ENCODE measurements at places on chromosomes 6 and 20.

- no peak for DNase-seq
These were observed 4.6 kb upstream of the OSBPL2 start for GRCh38 chr20:62233684-62234083.

- no peak for DNase-seq
These were observed 48.0 kb upstream of the PNRC1 start for GRCh38 chr6:89032599-89032998.

- no peak for DNase-seq
These were observed 144.0 kb downstream of the SIM1 start for GRCh38 chr6:100320686-100321085.

- no peak for DNase-seq
These were observed 77.1 kb downstream of the CBFA2T2 start for GRCh38 chr20:33566781-33567603.

DNA sequence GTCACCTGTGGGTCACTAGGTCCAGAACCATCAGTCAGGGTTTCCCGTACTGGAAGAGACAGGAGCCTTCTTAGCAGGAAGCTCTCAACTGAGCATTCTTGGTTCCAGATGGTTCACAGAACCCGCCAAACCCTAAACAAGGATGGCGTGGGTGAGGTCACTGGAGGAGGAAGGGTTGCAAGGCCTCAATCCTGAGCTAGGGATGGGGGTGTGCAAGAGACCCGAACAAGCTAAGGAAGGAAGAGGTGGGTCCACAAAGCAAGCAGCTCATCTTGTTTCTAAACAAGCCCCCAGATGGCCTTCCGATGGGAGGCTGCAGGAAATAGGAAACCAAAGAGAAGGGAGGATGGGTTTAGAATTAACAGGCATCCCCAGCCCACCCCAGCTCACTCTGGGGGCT, 92.7 kb downstream of the PREX1 start:
- DNase-seq: no peak

GRCh38 chr6:82741996-82742385, 323.6 kb downstream of the UBE3D start:
- DNase-seq: no peak

DNA sequence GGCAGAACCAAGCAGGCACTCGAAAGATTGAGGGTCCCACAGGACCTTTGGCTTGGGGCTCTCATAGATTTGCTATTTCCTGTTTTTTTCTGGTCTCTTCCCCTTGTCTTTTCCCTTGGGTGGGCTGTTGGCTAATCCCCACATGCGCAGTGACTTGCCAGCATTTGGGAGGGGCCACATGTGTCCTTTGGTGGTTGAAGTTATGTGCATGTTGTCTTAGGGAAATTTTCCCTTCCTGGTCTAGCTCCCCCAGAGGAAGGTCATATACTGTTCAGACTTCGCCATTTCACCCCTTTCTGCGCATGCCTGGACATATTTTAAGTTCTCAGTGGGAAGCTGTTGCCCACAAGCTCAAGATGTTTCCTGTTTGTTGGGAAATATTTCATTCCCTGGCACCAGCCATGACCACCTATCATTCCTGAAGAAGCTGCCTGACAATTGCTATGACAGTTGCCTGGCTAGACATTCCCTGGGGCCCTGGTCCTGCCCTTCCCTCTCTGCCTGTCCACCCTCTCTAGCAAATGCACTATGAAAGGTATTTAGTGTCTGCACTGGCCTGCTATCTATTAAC, 156.2 kb upstream of the THBS2 start:
- no peak for DNase-seq

DNA sequence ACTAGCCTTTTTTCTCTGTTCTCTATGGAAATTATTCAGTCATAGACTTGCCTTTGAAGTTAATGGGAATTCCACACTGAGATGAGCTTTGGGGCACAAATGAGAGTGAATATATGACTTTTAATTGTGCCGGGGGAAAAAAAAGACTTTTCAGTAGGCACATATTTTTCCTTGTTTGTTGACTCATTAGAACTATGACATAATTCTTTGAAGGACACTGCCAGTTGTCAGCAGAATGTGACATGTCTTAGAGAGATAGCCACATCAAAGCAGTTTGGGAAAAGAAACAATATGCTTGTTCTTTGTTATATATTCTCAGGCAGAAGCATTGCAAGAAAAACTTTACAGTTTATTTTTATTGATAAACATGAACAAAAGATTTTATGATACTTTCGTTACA, 138.3 kb downstream of the COL9A1 start:
- no peak for DNase-seq

DNA sequence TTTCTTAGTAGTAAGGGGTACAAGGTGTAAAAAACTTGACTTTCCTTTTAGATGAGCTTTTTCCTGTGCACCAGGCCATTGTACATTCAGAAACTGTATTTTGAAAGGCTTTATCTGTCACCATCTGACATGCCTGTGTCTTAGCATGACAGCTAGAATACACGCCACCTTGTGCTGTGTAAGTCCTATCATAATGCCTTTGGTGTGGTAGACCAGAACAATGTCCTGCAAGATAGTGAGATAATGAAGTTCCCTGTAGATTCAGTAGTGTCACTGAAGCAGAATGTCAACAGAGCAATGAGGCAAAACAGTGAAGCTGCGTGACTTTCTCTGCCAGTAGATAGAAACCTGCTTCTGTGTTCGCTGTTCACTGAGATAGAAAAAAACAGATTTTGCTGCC, 105.8 kb downstream of the JAG1 start:
- DNase-seq: no peak

GRCh38 chr6:33414592-33415271, 3.2 kb downstream of the CUTA start:
- DNase-seq: no peak

GRCh38 chr6:14450133-14450504, 332.5 kb downstream of the CD83 start:
- DNase-seq: no peak

DNA sequence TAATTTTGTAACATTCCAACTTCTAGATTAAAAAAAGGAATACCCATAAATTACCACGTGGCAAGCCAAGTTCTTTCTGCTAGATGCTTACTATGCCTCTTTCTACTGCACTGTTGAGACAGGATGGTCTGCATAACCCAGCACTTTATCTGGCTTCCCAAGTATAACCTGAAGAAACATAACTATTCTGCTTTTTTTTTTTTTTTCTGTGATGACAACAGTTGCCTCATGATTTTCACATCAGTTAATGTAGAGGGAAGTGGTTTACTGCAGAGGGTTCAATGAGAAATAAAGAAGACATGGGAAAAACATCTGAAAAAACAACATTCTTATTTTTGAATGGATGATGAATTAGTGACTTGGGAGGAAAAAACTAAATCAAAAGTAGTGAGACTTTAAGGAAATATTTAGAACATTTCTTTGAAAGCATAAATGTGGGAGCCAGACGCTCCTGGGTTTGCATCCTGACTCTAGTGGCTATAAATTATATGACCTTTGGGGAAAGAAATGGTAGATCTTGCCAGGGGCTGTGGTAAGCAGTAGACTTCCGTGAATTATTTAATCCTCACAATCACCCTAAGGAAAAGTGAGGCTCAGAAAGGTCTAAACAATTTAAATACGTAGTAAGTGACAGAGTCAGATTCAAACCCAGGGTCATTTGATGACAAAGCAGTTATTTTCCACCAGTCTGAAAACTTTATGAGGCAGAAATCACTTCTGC, 230.7 kb downstream of the PHACTR1 start:
- no peak for DNase-seq

- DNase-seq: no peak
These were observed 534.1 kb upstream of the JAG1 start for GRCh38 chr20:11207749-11208502.

DNA sequence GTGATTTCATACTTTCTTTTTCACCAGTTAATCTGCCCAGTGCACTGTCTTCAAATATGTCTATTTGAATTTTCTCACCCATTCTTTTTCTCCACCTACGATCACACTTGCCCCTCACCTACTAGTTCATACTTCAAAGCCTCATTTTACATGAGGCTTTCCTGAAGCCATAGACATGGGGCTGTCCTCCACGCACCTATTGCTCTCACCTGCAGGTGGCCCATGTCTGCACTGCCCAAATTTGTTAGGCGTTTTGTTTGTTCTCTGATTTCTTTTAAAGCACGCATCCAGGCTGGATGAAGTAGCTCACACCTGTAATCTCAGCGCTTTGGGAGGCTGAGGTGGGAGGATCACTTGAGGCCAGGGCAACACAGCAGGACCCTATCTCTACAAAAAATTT, 106.8 kb upstream of the RIPOR2 start:
- DNase-seq: no peak

DNA sequence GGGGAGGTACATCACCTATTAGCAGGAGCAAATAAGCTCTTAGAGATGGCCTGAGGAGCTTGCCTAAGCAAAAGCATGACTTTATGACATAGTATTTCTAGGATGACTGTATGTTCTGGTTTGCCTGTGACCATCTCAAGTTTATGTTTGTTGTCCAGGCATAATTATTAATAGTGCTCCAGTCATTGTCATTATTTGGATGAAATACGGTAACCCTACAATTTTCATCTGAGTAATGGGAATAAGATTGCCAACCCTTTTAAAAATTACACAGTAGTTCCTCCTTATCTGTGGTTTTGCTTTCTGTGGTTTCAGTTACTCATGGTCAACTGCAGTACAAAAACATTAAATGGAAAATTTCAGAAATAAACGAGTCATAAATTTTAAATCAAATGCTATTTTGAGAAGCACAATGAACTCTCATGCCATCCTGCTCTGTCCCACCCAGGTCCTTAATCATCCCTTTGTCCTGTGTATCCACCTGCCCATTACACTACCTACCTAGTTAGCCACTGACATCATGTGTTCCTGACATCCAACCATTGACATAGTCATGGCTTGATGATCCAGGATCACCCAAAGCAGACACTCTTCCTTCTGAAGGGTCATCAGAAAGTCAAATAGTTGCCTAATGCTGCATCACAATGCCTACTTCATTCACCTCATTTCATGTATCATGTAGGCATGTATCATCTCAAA, 27.0 kb upstream of the TFB1M start:
- DNase-seq: no peak

- DNase-seq: no peak
These were observed 8.6 kb downstream of the COL9A3 start for GRCh38 chr20:62825333-62825985.

DNA sequence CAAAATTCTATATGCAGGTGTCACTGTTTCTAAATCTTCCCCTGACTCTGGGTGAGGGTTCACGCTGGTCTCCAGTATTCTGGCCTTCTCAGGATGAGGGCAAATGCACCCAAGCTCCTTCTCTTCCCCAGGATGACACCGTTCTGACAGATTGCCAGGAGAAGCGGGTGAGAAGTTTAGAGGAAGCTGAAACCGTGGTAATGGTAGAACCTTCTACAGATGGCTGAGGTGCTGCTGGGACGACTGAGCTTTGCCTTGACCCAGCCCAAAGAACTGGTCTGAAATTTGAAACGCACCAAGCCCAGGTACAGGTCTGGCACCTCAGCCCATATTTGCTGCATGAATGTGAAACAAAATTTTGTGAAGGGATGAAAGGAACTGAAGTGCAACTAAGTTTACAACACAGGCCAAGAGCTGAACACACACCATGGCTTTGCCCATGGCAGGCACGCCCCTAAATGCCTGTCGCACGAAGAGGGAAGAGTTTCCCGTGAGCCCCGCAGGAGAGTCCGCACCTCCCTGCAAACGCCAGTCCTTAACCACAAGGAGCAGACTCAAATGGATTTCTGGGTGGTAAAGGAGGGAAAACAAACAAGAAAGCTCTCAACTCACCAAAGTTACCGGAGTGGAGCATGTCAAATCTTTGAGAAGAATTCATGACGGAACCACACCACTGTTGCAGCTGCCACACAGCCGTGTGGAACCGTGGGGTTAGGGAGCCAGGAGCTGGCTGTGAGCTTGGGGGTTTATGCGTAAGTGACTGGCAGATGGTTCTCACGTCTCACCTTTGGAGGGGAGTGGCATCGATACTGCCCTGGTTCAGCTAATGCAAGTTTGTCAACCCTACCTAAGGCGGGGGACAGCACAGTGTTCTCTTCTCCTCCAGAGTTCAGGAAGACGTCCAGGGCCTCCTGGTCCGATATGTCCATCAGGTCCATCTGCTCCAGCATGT, 138.9 kb downstream of the DTNBP1 start:
- no peak for DNase-seq

DNA sequence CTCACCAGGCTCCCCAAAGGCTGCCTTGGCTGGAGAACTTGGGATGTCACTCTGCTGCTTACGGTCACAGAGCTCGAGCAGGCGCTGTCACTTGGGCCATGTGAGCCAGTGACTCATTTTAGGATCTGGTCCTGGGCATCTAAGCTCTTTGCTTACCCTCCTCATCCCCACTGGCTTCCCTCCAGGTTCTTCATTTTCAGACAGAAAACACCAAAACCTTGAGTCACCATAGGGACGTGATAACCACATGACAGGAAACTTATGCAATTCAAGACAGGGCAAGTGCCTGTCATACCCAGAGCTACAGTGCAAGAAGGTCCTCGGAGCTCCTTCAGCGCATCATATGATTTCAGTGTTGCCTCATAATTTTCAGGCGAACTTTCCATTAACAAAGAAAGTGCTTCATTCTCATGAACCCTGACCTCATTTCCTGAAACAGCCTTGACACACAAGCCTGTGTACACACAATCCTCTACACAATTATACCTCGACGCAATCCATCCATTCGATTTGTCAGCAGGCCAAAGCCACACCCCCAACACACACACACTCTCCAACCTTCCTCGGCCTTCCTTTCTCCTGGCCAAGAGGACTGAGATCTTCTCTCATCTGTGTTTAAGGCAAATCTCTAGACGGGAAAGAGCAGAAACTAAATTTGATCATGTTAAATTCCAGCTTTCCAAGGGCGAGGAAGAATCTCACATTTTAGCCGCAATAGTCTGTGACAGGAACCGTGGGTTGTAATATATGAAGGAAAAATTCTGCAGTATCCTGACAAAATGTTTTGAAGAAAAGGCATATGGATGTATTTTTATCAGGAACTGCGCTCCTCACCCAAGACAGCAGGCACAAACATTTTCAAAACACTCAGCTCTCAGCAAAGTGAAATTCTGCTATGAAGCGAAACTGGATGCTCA, 25.3 kb downstream of the TBC1D7 start:
- no peak for DNase-seq

DNA sequence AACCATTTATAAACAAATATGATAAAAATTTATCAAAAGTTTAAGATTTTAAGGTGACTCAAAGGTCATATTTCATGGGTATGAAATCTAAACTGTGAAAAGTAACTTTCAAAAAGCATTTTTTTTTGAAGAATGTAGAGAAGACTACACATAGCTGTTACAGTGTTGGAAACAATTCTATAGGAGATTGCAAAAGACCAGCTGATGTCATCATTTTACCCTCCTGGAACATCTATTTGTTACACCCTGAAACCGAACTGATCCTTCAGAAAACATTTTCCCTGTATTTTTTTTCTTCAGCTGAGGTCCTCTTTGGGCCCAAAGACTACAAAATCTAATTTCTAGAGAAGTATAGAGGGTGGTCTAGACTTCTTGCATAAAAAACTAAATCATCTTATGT, 297.5 kb upstream of the FERMT1 start:
- no peak for DNase-seq

- no peak for DNase-seq
These were observed 280.3 kb downstream of the CDC5L start for GRCh38 chr6:44667668-44668390.

DNA sequence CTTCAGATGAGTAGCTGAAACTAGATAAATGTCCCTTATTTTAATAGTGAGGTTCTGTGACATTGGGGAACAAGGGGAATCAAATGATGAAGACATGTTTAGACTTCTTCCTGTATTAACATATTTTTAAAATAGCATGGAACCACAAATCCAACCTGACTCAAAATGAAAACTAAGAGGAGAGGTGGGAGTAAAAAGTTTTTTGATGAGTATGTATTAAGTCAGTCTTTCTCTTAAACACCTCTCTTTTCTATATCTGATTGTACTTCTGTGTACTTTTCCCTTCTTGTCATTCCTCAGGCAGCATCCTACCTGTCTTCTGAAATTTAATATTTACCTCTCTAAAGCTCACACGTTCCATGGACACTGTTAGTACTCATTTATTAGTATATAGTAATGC, 8.7 kb upstream of the SDHAF4 start:
- DNase-seq: no peak
